ENCODE measurements at places on chromosomes 7 and 10.

DNA sequence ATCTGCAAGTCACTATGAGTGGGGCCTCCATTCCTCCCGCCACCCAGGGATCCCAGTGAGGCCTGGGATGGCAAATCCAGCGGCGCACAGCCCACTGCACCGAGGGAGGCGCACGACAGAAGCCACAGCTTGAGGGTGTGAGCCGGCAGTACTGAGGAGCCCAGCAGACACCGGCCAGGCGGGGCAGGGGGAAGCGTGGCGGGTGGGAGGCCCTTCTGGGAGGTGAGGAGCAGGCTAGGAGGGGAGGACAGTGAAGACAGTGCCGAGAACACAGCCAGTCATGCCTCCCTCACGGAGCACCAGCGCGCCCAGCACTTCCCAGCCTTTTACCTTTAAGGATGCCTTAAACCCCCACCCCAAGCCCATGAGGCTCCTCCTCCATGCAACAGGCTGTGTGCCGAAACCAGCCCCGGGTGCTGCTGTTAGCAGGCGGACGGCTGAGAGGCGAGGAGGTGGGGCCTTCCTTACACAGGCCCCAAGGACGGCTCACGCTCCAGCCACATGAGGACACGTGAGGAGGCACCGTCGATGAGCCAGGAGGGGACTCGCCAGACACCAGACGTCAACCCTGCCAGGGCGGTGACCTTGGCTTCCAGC lies 258.5 kb downstream of the PTPRN2 start:
- no peak for DNase-seq

- DNase-seq, result no peak
Observed at GRCh38 chr7:81333004-81333403, 414.2 kb upstream of the SEMA3C start.

- DNase-seq, result no peak
Observed at GRCh38 chr10:132556994-132557441, 19.4 kb downstream of the INPP5A start.

GRCh38 chr7:152624228-152624627 lies 51.7 kb downstream of the XRCC2 start:
- no peak for DNase-seq

DNA sequence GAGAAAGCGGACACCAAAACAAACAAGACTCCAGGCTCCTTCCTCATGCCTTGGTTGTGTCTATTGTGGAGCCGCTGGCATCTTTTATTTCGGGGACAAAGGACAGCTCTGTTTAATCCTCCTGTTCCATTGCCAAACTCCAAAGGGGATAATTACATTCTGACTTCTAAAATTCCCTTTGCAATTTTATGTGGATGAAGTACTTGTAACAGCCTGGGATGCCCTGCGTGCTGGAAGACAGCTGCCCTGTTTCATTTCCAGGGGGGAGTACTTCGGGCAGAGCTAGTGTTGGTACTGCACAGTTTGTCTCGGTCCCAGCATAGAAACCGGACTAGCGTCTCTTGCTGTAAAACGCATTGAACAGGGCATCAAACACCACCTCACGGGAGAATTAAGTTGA lies 90.9 kb downstream of the BAMBI start:
- DNase-seq, result no peak

GRCh38 chr10:12512332-12513002 lies 163.1 kb downstream of the CAMK1D start:
- DNase-seq, result no peak

DNA sequence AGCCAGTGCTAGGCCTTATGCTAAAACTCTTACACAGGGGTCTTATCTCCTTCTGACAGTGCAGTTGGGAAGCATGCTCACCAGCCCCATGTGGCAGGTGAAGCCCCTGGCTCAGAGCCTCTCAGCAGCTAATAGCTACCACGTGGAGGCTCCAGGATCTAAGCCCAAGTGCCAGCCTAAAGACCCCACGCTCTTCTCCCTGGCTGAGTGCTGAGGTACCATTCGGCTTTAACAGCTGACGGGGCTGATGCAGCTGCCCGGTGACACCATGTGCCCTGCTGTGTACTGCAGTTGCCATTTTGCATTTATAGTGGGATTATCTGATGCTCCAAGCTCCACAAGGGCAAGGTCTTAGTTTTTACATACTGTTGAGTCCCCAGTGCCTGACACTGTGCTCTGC lies 515.7 kb upstream of the GALNT17 start:
- no peak for DNase-seq

DNA sequence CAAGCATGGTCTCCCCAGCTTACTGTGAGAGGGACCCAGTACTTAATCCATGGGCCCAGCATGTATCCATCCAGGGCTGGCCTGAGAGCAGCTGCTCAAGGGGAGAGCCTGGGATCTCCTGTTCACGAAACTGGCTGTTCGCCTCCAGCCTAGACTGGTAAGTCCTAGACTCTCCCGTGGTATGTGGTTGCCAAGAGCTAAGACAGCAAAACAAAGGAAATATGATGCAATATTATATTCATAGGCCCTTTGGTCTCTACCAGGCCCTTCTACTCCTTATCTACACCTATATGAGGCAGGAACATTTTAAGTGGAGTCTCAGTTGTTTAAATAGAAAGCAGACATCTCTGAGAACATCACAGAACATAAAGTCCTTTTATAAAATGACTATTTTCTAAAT lies 28.9 kb upstream of the STK17A start:
- DNase-seq, result no peak

GRCh38 chr7:7795203-7795602 lies 76.8 kb upstream of the RPA3 start:
- DNase-seq, result no peak

DNA sequence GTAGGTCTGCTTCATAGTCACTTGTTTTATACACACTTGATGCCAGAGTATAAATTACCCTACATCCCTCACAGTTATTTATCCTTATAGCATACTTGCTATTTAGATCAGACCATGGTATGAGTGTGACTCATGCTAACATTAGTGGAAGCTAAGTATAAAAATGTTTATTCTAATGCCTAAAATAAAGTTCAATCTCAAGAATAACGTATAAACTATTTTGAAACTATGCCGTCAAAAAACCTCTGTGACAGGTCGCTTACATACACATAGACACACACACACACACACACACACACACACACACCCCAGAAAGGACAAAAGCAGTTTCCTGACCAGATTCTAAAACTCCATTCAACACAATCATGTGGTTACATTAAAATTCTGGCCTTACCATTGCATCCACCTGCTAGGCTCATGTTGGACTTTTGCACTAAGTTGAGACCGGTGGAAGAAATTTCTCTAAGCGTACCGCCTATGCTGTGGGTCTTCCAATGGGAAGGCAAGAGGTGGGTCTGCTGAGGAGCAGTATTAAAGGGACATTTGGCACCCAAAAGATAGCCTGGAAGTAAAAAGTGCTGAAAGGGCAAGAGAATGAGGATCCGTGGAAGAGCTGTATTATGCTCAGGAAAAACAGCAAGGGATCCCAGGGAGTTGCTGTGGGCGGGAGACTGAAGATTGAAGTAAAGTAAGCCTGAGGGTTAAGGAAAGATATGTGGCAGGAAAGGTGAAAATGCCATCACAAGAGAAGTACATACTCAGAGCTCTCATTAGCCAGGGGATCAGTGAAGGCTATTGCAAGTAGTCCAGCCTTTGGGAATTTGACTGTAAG lies 5.0 kb downstream of the FOXP2 start:
- DNase-seq, result no peak

DNA sequence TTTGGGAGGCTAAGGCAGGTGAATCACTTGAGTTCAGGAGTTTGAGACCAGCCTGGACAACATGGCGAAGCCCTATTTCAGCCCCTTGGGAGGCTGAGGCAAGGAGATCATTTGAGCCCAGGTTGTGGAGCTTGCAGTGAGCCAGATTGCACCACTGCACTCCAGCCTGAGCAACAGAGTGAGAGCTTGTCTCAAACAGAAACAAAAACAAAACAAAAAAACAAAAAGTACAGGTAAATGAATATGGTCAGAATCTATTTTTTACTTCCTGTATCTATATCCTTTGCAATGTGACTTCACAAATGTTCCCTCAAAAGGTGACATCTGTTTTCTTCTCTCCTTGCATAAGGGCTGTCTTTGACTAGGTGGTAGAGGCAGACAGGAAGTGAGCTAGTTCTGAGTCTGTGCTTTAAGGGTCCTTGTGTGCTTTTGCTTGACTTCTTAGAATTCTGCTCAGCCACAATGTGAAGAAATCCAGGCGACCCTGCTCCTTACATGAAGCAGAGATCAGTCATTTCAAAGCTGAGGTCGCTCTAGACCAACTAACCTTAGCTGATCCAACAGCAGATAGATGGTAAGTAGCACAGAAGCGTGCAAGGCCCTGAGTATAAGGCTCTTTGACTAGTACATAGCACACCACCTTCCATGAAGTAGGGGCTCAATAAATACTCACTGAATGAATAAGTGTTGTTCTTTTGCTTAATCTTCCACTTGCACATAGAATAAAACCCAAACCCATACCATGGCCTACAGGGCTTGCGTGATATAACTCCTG lies 423.2 kb upstream of the PCDH15 start:
- no peak for DNase-seq

DNA sequence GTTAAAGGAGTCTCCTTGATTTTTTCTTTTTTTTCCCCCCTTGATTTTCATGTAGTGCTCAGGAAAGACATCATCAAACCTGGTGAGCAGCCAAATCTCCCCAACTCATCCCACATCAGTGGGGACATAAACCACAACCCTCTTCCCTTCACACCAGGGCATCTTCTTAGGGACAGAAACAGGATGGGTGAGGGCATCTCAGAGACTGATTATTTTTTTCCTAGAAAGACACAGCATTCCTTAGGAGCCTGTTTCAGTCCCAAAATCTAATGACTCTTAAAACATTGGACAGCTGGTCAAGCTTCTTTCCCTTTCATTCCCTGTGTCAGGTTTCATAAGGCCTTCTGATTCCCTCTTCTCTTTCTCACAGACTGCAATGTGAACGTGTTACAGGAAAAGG lies 31.5 kb upstream of the GSAP start:
- no peak for DNase-seq

GRCh38 chr10:123997013-123997412 lies 96.4 kb downstream of the CHST15 start:
- DNase-seq, result no peak

Data from T-helper 22 cell (primary cell).